Cardiac fibroblast (primary cell): ENCODE measurements at places on chromosomes 7 and 10.

- DNase-seq = peak; percentile 62
These were observed 33.8 kb upstream of the RBM20 start for GRCh38 chr10:110610308-110610774.

GRCh38 chr7:44131173-44132029 is 8.1 kb upstream of the POLD2 start:
- DNase-seq = no peak

DNA sequence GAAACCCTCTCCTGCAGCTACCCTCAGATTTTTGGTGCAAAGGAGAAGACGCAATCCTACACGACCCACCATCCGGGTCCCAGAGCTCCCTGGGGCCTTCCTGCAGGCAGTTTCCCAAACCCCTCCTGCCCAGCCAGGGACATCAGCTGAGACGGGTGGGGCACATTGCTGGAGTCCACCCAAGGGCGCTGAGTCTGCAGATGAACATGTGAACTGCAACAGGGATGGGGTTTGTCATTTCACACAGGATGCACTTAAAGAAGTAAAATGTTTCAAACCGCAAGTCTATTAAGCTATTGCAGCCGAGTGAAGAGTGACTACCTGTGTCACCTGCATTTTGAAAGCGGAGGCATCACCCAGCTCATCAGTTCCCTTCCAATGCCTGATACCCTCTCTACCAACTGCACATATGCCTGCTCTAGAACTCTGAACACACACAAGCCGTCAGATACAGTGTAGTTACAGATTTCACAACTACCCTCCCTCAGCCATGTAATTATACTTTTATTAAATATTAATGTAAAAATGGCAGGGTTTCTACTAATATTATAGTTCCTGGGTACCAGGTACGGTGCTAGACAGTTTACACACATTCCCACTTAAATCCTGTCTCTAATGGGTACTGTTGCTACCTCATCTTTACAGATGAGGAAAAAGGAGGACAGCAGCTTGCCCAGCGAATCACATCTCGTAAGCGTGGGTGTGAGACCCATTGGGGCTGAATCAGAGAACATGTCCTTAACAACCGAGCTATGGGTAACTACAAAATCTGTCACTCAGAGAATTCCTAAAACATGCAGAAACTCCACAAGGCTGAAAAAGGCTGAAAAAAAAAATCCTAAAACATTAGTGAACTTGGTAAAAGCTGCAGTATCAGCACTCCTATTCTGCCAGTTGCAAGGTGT is 71.2 kb downstream of the GRB10 start:
- peak; percentile 39 for DNase-seq

DNA sequence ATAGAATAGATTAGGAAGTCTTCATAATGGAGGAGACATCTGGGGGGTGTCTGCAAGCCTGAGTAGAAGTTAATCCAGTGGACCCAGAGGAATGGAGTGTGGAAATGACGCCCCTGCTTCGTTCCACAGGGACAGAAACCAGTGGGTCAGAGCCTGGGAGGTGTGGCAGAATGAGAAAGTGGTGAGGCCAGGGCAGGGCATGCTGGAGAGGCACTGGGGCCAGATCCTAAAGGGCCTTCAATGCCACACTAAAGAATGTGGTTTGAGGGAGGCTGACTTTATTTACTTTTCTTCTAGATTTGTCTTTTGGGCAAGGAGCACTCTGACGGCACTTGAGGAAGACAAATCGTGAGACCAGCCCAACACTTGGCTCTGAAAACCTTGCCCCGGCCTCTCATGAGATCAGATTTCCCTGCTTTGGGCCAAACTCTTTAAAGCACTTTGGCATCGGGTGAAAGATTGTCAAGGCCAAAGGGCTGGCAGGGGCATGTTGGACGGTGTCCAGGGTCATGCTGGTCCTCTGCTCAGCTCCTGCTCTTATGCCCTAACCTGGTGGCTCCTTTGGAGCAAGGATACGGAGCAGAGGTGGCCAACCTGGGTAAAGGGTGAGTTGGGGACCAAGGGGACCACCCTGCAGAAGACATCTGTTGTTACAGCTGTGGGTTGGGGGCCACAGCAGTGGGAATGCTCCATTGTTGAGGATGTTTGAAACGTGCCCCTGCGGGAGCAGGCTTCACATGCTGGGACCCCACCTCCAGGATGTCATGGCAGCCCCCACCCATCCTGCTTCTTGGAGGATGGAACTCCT is 157.0 kb upstream of the ZMIZ1 start:
- DNase-seq = no peak

DNA sequence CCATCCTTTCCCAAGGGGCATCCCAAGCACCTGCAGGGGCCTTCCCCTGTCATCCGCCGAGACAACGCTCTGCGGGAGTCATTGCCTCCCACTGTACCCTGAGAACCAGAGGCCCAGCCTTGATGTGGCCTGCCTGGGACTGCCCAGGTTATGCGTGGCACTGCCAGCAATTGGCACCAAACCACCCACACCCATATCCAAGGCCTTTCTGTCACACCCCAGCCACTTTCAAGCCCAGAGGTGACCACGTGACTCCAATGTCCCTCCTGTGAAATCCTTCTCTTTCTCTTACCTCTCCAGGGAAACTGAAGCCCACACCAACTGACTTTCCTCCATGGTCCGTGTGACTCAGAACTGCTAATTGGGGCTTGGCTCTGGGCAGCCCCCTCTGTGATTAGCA is 123.9 kb downstream of the C10orf105 start:
- no peak for DNase-seq

- no peak for DNase-seq
These were observed 54.5 kb downstream of the P4HA1 start for GRCh38 chr10:73042130-73042529.

DNA sequence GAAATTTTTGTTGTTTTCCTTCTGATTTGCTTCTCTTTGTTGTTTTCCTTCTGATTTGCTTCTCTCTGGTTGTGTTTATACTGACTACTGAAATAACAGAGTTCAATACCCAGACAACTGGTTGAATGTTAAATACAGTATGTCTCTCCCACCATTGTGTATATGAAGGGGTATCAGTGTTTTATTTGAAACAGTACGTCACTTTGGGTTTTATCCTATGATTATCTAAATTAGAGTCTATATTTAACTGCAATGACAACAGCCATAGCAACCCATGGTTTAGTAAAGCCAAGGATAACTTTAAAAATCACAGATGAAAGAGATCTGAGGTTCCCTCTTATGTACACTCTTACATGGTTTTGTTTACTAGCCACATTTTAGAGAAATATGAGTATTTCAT is 141.3 kb downstream of the GNAT3 start:
- no peak for DNase-seq

DNA sequence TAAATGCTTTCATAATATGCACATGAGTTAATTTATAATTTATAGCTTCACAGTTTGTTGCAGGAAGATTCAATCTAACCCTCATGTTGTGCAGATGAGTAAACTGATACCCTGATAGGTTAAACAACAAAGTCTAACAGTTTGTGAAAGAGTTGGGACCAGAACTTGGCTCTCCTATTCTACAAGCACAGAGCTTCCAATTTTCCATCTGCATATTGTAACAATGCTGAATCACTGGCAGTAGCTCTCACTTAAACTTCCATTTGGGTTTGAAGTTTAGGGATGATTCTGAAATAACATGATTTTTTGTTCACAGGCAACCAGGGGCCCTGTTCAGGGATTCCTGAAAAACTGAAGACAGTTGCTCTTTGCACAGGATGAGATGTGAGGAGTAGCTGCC is 179.3 kb downstream of the XPNPEP1 start:
- DNase-seq = no peak

DNA sequence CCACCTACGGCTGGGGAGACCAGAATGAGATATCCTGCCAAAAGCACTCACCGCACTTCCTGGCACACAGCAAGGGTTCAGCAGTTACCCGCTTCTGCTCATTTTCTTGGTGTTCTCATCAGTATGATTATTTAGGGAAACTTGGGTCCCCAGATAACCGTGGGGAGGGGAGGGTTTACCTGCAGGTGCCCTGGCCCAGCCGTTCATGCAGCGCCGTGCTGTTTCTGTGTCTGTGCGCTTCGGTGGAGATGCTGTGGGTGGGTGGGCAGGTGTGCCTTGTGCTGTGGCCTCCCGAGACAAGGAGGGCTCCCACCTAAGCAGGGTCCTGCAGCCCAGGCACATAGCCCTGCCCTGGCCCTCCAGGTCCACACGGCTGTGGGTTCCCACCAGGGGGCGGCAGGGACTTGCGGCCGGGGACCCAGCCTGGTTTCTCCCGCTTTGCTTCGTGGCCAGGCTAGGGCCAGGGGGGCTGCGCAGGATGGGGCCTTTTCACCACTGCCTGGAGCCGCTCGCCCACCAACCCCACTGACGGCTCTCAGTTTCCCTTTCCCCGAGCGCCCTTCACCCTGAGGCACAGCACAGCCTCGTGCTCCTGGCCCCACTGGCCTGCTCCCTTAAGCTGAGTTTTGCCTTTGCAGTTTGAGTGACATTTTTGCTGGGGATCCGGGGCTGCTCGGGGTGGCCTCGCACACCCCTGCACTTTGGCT is 78.5 kb downstream of the LHPP start:
- DNase-seq = peak; percentile 41

DNA sequence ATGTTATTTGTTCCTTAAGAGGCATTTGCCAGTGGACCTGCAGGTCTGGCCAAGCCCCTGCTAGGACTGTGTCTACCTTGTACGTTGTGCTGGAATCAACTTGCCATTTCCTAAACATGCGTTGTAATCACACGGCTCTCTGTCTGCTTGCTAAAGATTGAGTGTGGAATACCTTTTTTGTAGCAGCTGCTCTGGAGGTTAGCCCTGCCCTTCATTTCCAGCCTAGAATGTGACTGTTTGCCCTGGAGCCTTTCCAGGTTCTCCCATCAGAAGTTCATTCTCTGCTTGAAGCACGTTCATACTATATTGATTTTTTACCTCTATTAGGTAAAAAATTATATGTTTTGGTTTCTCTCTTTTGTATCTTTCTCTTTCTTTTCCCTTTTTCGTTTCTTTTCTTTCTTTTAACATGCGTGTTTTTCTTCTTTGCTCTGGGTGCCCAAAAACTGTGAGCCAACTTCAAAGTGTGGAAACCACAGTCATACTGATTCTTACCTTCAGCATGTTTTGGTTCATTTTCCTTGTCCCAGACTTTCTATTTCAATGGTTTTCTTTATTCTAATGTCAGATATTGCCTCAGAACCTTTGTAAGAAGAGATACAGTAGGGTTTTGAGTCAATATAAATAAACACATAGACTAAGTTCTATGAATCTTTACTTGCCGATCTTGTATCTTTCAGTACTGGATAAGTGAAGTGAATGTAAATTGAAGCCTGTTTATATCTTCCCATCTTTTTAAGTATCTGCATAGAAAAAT is 111.9 kb upstream of the RPA3 start:
- DNase-seq = no peak

DNA sequence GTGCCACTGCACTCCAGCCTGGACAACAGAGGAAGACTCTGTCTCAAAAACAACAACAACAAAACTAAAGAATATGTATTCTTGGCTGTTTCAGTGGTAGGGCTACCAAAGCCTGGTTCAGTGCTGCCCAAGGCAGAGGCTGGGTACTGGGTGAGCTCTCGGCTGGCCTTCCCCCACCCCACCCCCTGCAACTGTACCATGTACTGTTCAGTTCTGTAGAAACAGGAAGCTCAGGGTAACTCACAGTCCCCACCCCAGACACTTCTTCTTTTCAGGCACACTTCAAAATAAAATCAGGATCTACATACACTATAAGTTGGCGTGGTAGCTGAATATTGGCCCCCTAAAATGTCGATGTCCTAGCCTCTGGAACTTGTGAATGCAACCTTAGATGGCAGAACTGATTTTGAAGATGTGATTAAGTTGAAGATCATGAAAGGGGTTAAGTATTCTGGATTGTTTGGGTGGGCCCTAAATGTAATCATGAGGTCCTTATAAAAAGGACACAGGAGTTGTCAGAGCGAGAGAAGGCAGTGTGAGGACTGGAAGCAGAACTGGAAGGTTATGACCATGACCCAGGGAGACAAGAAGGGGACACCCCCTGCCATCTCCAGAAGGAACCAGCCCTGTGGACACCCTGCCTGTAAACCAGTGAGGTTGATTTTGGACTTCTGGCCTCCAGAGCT is 31.2 kb downstream of the TBXAS1 start:
- DNase-seq = no peak

DNA sequence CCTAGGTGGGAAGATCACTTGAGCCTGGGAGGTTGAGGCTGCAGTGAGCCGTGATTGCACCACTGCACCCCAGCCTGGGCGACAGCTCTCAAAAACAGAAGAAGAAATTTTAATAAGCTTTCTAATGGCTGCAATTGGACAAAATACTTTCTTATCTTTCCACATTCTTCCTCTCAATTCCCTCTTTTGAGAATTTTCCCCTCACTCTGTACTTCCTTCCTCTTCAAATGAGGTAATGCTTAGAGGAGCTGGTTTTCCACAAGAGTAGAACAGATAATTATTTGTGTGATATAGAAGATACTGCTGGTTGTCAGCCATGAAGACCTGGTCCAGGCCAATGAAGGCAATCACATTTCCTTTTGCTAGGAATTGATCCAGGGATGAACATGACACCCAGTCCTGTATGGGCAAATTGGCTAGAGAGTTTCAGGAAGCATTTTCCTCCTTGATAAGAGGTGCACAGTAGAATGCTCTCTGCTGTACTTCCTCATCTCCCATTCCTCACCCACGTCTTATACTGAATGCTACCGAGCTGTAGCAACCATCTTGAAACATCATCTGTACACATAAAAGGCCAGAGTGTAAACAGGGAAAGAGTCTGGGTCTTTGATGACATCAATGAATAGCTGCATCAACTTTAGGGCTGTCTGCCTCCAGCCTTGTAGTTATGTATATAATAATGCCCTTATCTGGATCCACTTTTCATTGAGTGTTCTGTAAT is 103.9 kb downstream of the CDK6 start:
- no peak for DNase-seq

- peak; percentile 87 for DNase-seq
These were observed 48.8 kb downstream of the DLD start for GRCh38 chr7:107939573-107940489.

DNA sequence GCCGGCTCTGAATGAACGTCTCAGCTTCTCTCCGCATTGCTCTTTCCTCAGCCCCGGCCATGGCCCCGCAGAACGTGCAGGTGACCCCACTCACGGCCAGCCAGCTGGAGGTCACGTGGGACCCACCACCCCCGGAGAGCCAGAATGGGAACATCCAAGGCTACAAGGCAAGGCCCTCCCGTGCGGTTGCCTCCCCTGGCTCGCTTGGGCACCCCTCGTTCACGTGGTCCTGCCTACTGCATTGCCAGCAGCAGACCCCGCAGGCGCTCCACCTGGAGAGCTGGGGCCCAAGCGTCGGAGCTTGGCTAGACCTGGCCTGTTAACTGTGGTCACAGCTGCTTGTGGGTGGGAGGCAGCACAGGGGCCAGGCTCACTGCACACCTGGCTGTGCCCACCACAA is 476.3 kb upstream of the FOXK1 start:
- DNase-seq = no peak

- no peak for DNase-seq
These were observed 7.8 kb downstream of the MAD1L1 start for GRCh38 chr7:2224934-2225333.

GRCh38 chr7:6614953-6615722 is at the start of gene ZNF853:
Gene ZNF853, plus strand, starts transcription at chr7:6615610. Its CDS starts 565 bp downstream, at chr7:6616175.
- DNase-seq = no peak
